AG10803 (cell line): ENCODE measurements at places on chromosomes 16 and 17.

GRCh38 chr17:6162892-6163291 is 92.7 kb downstream of the WSCD1 start:
- DNase-seq: no peak

- DNase-seq: no peak
These were observed 48.6 kb downstream of the ABCA8 start for GRCh38 chr17:68906638-68907037.

- no peak for DNase-seq
These were observed 136.3 kb upstream of the CACNG3 start for GRCh38 chr16:24119807-24120206.

- DNase-seq: peak; percentile 59
These were observed 772 bp upstream of the CHCT1 start for GRCh38 chr17:60421273-60422161.

DNA sequence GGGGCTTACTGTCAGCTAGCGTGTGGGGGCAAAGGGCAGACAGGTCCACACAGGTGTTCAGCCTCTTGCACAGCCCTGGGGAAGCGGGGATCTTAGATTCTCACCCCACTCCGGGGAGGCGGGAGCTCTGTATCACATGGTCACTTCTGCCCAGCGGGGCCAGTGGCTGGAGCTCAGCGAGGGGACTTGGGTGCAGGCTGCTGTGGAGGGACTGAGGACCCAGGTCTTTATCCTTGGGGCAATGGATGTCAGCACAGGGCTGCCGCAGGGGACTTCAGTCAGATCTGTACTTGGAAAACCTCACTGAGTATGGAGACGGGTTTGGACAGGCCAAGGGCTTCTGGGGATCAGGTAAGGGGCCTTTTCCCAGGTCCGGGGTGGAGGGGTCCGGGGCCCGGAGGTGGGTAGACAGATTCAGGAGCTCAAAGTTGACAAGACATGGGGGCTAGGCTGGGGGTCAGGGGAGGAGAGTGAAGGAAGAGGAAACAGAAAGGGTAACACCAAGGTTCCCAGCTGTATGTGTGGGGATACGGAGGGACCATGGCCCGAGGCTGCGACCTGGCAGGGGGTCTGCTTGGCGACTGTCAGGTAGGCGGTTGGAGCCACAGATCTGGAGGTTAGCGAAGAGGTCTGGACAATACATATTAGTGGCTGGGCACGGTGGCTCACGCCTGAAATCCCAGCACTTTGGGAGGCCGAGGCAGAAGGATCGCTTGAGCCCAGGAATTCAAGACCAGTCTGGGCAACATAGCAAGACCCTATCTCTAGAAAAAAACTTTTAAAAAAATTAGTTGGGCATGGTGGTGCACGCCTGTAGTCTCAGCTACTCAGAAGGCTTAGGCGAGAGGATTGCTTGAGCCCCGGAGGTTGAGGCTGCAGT is 15.1 kb upstream of the BAIAP2 start:
- no peak for DNase-seq

- DNase-seq: peak; percentile 78
These were observed 4.3 kb downstream of the TMEM11 start for GRCh38 chr17:21209511-21210175.

DNA sequence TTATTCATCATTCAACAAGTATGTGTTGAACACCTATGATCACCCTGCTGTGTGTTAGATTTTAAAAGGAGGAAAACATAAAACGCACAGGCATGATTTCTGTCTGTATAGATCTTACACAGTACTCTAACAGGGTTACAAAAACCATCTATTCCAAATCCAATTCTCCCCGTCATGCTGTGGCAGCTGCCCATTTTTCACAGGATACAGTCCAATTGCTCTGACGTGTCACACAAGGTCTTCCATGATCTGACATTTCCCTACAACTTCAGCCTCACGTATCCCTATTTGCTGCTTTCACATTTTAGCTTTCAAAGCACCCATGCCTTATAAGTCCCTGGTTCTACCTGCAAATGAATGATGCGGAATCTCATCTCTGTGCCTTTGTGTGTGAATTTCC is 67.0 kb upstream of the CNTNAP4 start:
- no peak for DNase-seq

DNA sequence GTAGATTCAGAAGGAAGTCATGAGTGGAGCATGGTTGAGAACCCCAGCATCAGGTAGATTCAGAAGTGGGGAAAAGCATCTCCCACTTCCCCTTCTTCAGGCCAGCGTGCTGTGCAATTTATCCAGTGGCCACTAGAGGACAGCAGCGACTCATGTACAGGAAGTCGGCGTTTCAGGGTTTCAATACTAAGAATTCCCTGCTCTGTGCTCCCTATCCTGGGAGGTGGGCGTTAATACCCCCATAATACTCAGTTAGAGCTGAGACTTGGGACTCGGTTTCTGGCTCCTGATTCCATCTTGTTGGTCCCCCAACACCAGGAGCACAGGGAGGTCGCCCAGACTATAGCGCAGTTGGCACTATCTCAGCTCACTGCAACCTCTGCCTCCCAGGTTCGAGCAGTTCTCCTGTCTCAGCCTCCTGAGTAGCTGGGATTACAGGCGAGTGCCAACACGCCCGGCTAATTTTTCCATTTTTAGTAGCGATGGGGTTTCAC is 75.3 kb upstream of the AMZ2 start:
- DNase-seq: peak; percentile 47

- DNase-seq: no peak
These were observed 8.8 kb downstream of the FAM171A2 start for GRCh38 chr17:44354582-44355561.

DNA sequence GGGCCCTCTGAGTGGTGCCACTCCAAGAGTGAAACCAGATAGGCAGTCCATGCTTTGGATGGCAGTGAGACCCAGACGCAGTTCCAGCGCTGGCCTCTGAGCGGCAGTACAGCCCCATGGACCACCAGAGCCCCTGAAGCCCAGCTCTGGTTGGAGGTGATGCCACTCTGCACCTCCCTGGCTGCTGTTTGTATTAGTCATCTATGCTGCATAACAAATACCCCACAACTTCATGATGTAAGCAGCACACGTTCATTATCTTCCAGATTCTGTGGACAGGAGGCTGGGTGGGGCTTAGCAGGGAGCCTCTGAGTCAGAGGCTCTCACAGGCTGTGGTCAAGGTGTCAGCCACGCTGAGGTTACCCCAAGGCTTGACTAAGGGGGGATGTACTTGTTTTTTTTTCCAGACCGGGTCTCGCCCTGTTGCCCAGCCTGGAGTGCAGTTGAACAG is 5.1 kb upstream of the NME4 start:
- peak; percentile 64 for DNase-seq

DNA sequence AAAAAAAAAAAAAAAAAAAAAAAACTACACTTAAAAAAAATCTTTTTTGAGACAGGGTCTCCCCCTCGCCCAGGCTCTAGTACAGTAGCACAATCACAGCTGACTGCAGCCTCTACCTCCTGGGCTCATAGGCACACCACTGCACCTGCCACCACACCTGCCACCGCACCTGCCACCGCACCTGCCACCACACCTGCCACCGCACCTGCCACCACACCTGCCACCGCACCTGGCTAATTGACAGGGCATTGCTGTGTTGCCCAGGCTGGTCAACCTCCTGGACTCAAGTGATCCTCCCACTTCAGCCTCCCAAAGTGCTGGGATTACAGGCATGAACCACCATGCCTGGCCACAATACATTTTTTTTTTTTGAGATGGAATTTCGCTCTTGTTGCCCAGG is 17.6 kb upstream of the WDR45B start:
- DNase-seq: no peak
